ENCODE measurements at places on chromosomes 11 and 22.

DNA sequence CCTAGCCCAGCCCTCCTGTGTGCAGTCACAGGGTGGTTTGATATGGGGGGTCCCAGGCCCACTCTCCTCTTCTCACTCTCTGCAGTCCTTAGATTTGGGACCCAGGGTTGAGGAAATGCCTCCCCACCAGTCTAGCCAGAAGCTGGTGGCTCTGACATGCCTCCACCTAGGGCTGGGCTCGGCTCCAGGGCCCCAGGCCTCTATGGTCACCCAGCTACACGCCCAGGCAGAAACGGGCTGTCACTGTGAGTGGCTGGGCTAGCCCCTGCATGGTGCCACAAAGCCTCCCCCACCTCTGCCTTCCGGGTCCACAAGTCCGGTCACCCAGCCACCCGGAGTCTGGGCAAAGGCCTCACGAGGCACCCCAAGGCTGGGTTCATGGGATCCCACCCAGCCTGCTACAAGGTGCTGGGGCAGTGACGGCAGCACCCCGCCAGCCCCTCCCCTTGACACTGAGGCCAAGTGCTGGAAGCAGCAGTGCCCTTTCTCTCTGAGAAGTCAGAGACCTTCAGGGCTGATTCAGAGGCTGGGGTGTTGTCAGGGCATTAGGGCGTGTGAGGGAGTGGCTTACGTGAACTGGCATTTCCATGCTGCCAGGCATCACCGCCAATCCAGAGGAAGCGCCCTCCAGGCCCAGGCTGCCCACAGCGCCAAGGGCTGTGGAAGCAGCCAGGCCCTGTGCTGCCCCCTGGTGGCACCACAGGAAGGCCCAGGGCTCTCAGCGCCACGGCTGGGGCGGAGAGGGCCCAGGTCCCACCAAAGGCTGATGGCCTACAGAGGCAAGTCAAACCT lies 638 bp upstream of the PITPNM1 start:
- peak; percentile 75 for DNase-seq

GRCh38 chr22:19892257-19892879 lies 37.7 kb upstream of the GNB1L start:
- no peak for DNase-seq

GRCh38 chr22:31282748-31283468 lies 9.4 kb downstream of the PIK3IP1 start:
- DNase-seq = no peak

GRCh38 chr11:77259641-77260040 lies 41.8 kb downstream of the GDPD4 start:
- no peak for DNase-seq

- no peak for DNase-seq
Measured at GRCh38 chr11:70365544-70365927, 32.8 kb upstream of the CTTN start.

DNA sequence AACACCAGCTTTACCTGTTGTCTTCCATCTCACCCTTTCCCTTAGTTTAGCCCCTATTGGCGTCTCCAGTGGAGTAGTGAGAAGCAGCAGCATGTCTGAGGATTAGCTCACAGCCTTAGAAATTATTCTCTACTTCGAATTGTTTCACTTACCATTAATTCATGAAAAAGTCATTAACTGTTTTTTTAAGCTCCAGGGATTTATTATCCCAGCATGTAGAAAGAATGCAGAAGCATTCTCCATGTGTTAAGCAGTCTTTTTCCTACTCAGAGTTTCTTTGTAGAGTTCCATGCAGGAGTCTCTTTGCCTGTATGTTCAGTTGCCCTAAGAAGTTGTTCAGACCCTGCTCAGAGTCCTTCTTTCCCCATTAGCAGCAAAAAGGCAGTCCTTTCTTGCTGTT lies 137.9 kb upstream of the RASSF10 start:
- DNase-seq = no peak

DNA sequence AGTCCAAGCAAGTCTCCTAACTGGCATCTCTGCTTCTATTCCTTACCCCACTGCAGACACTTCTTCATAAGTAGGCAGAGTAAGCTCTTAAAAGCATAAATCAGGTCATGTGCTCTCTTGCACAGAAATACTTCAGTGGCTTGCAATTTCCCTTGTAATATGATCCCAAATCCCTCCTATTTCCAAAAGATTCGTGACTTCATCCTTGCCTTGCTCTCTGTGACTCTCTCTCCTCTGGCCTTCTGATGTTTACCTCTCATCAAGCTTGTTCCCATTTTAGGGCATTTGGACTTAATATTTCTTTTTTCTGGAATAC lies 37.4 kb upstream of the NCR3LG1 start:
- no peak for DNase-seq

DNA sequence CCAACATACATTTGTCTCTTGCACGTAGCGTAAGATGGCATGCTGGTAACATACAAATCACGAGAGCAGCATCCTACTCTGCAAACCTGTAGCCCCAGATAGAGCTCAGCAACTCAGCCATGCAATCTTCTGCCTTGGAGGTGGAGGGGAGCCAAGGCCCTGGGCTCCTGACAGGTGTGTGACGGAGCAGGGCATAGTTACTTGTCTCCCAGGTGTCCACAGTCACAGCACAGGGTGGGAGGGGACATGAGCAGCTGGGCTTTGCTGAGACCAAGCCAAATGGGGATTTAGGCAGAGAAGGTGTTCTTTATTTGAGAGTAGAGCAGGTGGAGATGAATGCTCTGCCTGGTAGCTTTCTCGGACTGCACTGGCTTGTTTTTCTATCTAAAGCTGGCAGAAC lies 111.7 kb downstream of the TEAD1 start:
- no peak for DNase-seq

GRCh38 chr11:62061356-62062222 lies 62.2 kb upstream of the INCENP start:
- no peak for DNase-seq

- DNase-seq = no peak
Measured at GRCh38 chr11:64713016-64713707, 9.8 kb downstream of the NRXN2 start.

DNA sequence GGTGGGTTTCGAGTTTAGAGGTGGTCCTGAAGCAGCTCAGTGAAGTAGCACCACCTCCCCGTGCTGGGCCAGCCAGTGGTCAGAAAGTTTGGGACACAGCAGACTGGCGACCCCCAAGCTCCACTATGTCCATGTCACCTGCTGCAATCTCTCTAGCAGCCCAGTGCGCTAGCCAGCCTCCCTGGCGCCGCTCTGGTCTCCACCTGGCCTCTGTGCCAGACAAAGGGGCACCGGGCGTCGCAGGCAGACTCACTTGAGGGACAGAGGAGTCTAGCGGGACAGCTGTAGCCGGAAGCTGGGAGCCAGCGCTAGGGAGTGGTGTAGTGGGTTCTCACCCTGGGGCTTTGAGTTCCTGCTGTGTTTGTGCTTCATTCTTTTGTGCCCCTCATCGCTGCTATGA lies 25.5 kb downstream of the MYBPC3 start:
- DNase-seq = no peak

DNA sequence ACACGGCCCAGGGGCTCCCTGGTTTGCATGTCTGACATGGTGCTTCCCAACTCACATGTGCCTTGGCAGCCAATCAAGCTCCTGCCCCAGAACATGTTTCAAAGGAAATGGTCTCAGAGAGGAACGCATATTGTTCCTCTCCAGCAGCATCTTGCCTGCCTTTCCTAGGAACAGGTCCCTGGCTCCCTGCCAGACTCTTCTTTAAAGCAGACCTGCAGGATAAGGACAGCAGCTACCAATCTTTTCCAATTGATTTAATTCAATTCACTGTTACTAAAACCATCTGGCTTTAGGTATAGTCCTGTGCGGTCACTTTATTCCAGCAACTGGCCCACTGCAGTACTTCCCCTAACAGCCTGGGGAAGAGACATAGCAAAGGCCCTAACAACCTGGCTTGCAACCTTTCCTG lies 79.9 kb downstream of the AMBRA1 start:
- no peak for DNase-seq

DNA sequence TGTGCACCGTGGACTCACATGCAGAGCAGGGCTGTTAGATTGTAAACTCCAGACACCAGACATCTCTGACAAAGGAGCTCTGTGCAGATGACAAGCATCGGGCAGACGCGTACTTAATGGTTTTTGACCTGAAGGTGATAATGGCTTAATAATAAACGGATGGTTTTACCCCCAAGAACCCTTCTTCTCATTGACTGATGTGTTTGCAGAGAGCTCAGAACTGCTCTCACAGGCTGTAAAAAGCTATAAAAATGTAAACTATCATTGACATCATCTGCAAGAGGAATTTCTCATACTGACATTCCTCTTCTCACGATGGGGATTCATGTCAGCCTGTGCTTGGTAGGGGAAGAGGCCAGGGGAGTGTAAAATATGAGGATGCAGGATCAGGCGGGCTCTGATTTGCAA lies 8.6 kb upstream of the ARHGAP8 start:
- no peak for DNase-seq

DNA sequence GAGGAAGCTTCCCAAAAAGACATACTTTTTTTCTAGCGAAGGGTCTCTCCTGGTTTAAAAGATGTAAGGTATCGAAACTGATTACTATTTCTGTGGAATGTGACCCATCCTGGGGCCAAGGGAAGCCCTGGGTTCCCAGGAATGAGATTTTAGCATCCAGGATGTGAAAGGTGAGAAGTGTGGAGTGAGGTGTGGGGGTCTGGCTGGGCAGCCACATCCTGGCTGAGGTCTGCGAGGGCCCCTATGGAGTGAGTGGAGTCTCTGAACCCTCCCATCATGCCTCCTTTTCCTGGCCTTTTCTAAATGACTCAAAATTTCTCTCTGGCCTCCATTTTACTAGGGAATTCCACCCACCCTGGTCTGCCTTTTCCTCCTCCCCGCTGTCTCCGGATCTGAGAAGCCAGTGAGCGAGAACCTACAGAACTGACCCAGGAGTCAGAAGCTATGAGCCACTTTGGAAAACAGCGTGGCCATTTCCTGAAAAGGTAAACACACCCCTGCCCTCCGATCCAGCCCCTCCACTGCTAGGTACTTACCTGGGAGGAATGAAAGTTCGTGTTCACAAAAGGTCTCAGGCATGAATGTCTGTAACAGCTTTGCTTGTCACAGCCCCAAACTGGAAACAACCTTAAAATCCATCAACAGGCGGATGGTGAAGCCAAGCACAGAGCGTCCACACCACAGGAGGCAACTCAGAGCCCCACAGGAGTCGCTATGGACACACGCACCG lies 27.7 kb upstream of the SHANK2 start:
- DNase-seq = no peak

DNA sequence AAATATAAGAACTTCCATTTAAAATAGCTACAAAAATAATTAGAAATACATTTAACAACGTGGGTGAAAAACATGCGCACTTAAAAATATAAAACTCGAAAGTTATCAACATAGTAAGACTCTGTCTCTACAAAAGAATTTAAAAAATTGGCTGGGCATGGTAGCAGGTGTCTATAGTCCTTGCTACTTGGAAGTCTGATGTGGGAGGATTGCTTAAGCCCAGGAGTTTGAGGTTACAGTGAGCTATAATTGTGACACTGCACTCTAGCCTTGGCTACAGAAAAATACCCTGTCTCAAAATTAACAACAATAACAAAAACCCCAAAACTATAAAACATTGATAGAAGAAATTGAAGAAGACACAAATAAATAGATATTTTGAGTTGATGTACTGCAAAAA lies 13.8 kb upstream of the CASP12 start:
- DNase-seq = no peak

DNA sequence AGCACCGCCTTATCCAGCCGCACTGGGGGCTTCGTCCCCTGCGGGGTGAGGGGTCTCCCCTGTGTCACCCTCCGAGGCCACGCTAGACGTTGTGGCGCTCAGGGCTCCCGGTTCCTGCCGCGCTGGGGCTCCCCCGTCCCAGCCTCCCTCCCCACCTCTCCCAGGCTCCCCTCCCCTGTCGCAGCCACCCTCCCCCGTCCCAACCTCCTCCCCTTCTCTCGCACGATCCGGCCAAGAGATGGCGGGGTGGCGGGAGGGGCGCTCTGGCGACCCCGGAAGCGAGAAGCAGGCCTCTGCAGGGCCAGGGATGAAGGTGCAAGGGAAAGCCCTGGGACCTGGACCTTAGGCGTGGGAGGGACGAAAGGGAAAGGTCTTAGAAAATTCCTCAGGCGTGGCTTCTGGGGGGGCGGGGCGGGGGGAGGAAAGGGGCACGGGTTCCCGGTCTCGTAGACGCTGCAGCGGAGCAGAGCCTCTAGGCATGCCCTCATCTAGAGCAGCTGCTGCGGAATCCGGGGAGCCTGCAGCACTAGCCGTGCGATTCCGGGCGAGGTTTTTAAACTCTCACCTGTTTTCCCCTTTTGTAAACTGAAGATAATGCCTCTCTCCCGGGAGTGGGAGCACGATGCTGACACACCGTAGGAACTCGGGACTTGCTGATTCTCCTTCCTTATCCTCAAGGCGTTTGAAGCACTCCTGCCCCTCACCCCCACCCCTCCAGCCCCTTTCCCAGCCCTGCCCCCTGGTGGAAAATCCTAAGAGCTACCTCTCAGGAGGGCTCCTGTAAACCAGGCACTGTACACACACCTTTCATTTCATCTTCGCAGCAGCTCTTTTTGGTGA lies 14.4 kb downstream of the KCNJ5 start:
- peak; percentile 14 for DNase-seq

GRCh38 chr11:94241896-94242295 lies 62.5 kb upstream of the IZUMO1R start:
- DNase-seq = no peak

DNA sequence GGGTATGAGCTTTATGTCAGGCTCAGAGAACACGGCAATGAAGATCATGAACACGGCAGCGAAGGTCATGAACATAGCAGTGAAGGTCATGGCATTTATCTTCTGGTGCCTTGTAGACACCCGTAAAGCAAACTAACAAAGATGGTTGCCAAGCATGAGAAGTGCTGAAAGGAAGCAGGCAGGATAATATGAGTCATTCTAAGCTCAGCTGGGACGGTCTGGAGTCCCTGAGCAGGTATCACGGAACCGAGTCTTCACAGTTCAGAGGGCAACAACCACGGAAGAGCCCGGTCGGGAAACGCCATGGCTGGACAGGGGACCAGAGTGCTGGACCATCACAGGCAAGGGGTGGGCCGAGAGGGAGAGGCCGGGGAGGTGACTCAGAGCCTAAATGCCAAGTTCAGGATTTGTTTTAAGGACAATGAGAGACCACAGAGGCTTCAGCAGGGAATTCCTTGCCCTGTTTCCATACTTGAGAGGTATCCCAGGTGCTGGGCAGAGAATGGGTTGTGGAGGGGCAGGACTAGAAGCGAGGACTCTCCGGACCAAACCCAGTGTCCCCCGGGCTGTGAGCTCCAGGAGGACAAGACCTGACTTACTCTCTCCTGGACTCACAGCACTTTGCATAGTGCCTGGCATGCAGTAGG lies 13.1 kb upstream of the MS4A10 start:
- no peak for DNase-seq

DNA sequence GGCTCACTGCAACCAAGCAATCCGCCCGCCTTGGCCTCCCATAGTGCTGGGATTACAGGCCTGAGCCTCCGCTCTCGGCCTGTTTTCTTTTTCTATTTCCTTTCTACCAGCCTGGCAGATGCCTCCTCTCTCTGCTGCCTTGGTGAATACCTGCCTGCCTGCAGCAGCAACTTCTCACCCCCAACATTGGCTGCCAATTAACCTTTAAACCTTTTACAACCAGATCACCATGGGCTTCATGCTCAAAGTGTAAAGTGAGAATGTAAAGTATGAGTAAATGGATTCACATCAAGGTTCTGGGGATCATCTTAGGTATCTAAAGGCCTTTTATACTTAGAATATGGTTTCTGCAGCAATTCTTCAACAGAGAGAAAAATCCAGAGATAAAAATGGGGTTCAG lies 13.0 kb upstream of the FCHSD2 start:
- no peak for DNase-seq

GRCh38 chr11:87361891-87362290 lies 324.2 kb downstream of the TMEM135 start:
- DNase-seq = no peak

Measured in stimulated activated CD8-positive, alpha-beta memory T cell treated with anti-CD3 and anti-CD28 coated beads, Interleukin-7, amount 100 ng/mL, for 1 hour (primary cell).